ENCODE measurements at places on chromosomes 5 and 9.

DNA sequence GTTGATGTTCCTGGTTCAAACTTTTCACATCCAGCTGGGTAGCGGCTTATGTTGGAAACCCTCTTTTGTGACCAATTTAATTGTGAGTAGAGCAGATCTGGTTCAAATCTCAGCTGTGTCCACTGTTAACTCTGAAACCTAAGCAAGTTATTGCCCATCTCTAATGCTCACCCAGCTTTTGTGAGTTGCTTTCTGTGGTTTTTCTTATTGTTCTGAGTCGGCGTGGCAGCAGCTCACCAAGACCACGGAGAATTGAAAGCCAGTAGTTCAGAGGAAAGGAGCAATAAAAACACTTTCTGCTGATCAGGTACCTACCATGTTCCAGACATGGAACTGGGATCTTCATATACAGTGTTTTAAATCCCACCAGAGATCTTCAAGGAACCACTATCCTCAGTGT lies 114.4 kb downstream of the DOCK2 start:
- DNase-seq: no peak

- DNase-seq: no peak
These were observed 35.6 kb downstream of the ACTBL2 start for GRCh38 chr5:57446966-57447365.

- no peak for DNase-seq
These were observed 52.2 kb upstream of the ABCA1 start for GRCh38 chr9:104980039-104980654.

DNA sequence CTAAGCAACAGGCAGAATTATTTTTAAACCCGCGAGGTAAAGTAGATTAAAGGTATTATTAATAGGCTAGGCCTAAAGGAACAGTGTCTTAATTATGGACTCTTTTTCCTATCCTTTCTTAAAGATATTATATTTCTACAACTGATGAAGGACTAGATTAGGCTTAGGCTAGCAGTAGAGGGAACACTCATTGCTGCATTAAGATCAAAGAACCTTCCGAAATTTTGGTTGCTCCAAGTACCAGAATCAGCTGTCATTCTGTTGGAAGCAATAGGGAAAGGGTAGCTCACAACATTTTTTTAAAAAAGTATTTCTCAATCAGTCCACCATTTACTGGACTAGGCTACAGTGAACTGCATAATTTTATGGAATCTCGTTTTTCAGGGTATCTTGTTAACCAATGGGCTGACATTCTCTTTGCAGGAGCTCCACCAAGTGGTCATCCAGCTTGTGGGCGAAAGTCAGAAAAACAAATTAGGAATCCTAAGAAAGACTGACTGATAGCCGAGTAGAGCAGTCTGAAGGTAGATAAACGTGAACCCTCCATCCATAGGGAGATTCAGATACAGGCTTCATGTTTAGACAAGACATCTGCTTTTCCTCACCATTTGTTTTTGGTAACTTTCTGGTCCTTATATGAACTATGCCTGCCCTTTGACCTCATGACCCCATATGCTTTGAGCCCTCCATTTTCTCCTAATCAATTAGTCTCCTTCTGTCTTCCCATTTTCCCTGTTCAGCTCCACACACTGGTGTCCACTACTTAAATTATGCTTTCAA lies 103.6 kb upstream of the CHD1 start:
- peak; percentile 62 for DNase-seq

GRCh38 chr5:66842540-66842939 lies 246.3 kb downstream of the MAST4 start:
- DNase-seq: no peak

GRCh38 chr5:177607452-177608192 lies 7.7 kb downstream of the B4GALT7 start:
- DNase-seq: peak; percentile 87

DNA sequence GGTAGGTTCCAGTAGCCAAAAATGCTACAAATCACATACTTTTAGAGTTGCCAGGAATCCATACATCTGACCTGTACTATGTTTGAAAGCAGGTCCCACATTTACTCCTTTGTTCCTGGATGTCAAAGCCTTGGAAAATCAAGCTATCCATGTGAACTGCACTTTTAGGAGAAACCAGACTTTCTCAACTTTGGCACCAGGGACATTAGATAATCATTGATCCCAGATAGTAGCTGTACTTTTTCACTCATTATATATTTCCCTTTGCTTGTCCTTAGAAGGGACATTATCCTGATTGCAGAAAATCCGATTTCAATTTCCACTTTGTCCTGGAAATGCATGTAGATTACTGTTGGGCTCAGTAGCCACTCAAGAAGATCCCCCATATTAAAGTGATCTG lies 44.1 kb upstream of the SLC28A3 start:
- no peak for DNase-seq

DNA sequence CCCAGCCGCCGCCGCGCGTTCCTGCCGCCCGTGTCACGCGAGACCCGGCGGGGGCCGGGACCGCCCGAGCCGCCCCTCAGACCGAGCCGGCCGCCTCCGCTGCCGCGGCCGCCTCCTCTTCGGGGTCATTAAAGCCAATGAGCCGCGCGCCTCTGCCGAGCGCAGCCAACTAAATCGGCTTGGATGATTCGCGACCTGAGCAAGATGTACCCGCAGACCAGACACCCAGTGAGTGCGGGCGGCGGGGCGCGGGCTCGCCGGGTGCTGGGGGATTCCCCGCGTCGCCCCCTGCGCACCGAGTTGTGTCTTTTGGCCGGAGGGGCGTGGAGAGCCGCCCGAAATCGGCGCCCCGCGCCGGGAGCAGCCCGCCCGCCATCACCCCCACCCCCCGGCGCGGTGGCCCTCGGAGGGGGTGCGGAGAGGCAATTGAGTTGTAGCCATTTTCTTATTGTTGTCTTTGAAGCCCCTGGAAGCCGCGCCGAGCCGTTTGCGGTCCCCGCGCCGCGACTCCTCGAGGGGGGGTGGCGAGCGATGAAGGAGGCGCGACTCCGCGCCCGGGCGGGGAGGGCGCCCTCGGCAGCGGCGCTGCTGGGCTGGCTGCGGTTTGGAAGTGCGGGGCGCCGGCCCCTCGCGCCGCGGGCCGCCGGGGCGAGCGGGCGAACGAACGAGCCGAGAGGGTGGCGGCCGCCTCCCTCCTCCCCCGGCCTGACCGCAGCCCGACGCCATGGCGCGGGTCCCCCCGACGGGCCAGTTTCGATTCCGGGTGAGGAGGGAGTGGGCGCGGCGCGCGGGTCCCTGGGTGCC lies 1.0 kb downstream of the TLE4 start:
- peak; percentile 11 for DNase-seq

- DNase-seq: no peak
These were observed 20.4 kb downstream of the GTF3C4 start for GRCh38 chr9:132690696-132691095.

DNA sequence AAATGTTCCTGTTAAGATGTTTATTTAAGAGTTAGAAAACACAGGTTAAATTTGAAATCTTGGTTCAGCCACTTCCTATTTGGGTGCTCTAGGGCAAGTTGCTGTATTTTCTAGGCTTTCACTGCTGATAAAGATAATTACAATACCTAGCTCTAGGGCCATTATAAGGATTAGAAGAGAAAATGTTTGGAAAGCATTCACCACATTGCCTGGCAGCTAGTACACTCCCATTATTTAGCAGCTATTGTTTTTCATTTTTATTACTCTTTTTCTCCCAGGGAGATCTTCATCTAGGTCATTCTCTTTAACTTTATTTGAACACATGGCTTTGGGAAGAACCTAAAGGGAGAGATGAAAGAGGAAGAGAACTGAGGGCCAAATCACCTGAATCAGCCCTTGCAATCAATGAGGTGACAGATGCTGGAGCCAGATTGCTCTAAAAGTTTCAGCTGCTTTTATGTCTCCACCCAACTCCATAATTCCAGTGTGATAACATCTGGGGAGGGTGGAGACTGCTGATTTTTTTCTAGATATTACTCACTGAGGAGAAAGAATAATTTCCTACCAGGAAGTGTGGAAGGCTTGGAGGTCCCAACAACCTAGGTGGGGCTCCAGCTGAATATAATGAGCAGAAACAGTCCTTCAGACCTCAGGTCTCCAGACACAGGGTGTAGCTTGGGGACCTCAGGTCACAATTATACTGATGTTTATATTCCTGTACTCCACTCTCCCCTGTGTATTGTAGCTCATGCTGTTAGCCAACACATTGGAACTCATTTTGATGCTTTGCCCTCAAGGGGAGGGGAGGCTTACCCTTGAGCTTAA lies 640.0 kb downstream of the RAB3C start:
- DNase-seq: no peak

DNA sequence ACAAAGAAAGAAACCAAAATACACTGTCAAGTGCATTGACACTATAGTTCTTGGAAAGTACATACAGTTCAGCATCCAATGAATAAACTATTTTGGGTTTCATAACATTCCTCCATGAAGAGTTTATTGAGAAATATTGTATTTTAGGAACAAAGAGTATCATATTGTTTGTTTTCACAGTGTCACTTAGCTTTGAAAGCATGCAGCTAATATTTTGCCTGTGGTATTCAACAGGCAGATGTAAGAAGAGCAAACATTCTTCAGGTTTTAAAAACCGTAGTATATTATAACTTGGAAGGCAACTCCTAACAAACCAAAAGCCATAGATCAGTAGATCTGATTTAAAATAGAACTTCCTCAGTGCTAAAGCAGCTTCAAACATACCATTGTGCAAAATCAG lies 4.5 kb downstream of the PRELID2 start:
- no peak for DNase-seq

DNA sequence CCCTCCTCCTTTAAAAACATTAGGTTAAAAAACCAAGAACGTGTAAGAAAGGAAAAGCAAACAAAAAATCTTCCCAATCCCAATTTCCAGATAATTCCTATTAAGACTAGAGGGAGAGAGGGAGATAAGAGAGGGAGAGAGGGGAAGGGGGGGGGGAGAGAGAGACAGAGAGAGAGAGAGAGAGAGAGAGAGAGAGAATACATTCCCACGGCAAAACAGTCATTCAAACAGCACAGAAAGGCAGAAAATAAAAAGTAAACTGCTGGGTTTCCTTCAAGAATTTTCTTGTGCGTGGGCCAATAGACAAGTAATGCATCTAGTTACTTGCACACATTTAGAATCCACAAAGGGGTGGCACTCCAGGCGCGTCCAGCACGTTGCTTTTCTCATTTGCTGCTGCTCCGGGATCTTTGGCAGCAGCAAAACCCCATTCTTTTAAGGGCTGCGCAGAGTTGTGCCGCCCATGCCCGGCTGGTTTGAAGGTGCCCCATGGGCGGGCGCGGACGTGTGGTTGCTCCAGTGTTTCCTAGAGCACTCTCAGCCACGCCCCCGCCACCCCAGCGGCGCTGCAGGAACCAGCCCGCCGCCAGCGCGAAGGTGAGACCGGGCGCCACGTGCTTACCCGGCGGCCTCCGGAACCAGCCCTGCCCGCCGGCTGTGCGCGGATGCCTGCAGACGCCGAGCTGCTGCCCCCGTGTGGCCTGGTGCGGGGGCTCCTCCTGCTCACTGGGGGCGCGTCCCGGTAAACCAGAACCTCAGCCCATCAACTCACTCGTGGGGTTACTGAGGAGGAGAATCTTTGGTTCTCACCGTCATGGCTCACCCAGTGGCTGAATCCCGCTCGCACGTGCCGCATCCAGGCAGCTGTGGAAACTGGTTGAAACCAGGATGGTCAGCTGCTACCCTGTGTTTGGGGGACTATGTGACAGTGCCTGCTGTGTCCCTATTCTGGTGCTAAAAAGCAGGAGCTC lies 44.6 kb downstream of the STC2 start:
- peak; percentile 81 for DNase-seq

GRCh38 chr9:20725675-20726074 lies 41.6 kb downstream of the FOCAD start:
- DNase-seq: no peak

GRCh38 chr5:1002836-1003235 lies 5.8 kb upstream of the NKD2 start:
- no peak for DNase-seq

DNA sequence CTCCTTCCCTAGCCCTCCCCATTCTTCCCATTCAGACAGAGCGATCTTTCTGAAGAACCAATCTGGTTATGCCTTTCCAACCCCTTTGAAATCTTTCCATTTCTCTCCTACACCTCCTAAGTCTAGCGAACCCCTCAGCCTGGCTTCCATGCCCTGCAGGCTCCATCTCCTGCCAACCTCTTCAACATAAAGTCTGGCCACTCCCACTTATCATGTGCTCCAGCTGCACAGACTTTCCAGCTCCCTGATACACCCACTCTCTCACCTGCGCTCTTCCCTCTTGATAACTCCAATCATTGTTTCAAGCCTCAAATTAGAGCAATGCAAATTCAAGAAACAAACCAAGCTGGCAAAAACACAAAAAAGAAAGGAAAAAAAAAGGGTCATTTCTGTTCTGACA lies 3.8 kb upstream of the ORM1 start:
- DNase-seq: no peak

DNA sequence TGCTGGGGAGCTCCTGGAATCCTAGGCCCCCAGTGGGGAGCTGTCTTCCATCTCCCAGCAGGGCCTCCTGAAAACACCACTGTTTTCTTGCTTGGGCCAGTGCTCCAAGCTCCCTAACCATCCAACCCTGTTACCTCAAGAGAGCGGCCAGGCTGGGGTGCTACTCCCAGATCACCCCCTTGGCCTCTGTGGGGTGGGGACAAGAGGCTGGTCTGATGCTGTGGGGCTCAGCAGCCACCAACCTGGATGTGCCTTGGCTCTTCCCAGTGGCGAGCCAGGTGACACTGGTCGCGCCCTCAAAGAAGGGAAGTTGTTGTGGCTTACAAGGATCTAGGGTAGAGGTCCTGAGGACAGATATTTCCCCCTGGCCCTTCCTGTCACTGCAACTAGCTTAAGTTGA lies 49.0 kb downstream of the SECISBP2 start:
- no peak for DNase-seq

- DNase-seq: no peak
These were observed 340.4 kb downstream of the RASEF start for GRCh38 chr9:82722561-82722960.

GRCh38 chr9:134314039-134314949 lies 12.0 kb upstream of the RXRA start:
- no peak for DNase-seq

DNA sequence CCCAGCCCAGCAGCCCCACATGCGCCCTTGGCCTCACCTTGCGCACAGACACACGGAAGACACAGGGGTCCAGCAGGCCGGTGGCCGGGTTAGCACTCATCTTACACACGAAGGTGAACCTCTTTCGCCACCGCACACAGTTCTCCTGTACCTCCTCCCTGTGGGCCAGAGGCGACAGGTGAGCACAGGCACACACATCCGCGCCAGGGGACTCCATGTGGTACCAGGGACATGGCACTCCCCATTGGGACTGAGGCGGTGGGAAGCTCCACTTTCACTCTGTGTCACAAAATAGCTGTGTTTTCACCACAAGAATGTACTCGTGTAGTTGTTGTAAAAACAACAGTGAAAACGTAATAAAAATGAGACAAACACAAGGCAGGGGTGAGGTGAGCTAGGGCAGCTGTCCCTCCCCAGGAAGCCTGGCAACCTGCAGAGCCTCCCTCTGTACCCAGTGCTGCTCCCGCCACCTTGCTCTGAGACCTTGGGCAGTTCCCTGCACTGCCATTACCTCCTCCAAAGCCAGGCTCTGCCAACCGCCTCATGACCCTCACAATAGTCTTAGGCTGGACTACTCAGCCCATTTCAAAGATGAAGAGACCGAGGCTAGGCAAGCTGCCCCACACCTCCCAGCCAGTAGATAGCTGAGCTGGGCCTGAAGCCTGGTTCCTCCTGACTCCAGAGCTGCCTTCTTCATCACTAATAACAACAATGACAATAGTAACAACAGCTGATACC lies 16.3 kb upstream of the DPM2 start:
- no peak for DNase-seq

- DNase-seq: peak; percentile 96
These were observed 1523.9 kb downstream of the MAT2B start for GRCh38 chr5:165029099-165029870.

- DNase-seq: no peak
These were observed 30.4 kb downstream of the GABBR2 start for GRCh38 chr9:98678244-98678842.
